Cardiac fibroblast (primary cell): ENCODE measurements at places on chromosomes 2 and 18.

- peak; percentile 80 for DNase-seq
Measured at GRCh38 chr2:75047992-75048625, 89.7 kb downstream of the POLE4 start.

DNA sequence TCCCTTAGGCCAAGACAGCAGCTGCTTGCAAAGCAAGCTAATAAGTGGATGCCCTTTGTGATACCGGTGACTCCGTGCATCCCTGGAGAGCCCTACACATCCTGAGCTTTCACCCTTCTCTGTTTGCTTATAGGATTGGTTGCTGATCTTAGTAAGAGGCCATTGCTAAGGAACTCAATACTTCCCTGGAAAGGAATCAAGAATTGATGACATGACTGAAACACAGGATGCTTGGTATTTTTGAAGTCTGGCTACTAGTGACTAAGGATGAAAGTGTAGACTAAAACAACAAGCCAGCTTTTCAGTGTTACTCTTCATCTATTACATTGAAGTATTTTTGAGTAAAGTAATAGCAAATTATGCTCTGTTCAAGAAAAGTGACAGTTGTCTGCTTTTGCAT, 123.0 kb upstream of the SERPINE2 start:
- DNase-seq, result peak; percentile 88

GRCh38 chr2:168165397-168165796, 82.0 kb downstream of the STK39 start:
- peak; percentile 38 for DNase-seq

- DNase-seq, result peak; percentile 3
Measured at GRCh38 chr2:127293386-127293747, 577 bp downstream of the ERCC3 start.

DNA sequence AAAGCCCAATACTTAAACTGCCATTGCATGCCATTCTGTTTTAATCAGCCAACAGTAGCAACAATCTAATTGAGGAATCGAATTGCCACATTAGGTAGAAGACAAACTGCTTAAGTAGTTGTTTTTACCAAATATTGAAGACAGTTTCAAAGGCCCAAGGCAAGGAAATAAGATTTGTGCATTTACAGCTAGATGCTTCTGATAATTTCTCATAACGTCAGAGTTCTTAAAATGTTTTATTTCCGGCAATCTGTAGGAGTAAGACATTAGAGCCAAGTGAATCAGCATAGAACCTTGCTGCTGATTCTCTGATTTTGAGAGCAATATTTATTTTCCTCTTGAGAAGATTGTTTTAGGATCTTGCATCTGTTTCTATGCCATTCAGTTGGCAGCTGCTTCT, 174.3 kb downstream of the RBM43 start:
- no peak for DNase-seq

DNA sequence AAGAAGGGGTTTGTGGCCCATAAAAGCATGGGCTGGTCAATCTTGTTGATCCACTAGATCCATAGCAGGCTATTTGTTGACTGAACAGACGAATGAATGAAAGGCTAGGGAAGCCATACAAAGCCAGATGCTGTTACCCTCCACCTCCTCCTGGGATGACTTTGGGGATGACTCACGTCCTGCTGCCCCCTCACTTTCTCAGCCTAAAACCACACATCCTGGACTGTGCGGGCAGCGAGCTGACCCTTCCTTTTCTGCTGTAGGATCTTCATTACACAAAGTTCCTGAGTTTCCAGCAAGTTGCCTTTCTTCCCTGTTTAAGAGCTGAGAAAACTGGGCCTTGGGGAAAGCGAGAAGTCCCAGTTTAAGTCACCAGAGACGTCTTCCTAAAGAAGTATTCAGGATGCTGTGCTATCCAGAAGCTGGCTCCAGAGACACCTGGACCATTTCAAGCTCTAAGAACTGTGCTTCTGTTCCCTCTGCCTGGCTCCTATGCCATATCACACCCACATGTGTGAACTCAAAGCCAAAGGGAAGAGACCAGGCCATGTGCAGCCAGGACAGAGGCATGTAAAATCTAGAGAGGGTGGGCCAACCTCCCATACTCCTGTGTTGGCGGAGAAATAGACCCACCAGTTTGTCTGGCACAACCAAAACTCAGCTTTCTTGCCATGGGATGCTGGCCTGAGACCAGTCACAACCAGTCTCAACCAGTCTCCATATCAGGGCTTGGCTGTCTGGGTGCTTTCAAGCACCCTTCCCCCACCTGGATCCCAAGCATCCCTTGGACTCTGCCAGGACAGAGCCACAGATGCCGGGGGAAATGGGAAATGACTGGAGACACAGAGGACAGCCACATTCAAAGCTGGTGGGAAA, 4.7 kb upstream of the SLC20A1 start:
- peak; percentile 88 for DNase-seq

DNA sequence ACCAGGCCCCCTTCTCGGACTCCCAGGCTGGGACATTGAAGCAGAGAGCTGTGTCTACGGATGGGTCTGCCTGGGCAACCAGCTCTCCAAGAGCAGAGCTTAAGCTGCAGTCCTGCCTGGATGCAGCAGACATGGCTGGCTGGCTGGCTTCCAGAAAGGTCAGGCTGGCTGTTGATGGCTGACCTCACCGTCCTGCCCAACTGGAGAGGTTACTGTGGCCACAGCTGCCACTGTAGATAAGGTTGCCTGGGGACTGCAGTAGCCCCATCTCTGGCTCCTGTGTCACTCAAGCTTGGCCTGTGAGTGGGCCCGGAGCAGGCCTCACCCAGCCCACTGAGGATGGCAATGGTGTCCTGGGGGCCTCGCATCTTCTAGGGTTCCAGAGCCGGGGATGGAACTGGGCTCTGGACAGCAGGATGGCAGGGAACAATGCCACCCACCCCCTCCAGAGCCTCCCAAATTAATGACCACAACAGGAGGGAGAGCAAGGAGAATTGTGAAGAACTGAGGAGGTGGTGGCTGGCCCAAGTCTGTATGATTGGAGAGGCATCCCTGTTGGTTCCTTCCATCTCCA, 37.0 kb upstream of the FOSL2 start:
- no peak for DNase-seq

- no peak for DNase-seq
Measured at GRCh38 chr2:239689985-239690384, 289.2 kb upstream of the HDAC4 start.

- DNase-seq, result no peak
Measured at GRCh38 chr2:24477229-24477628, 13.8 kb upstream of the NCOA1 start.

DNA sequence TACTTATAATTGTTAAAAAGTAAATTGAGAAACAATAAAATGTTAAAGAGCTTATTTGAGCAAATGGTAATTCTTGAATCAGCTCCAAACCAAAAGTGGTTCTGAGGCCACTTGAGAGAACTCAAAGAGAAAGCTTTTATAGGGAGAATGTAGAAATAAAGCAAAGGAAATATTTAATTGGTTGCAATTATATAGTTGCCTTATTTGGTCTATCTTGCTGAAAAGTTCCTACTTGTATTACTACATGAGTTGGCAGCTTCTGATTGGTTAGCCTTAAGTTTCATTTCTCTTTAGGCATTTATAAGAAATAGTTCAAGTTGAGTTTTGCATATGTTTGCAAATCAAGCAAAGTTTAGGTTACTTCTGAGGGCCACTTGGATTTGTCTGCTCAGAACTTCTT, 38.1 kb downstream of the SCN2A start:
- peak; percentile 19 for DNase-seq

GRCh38 chr2:55420439-55420725, 726 bp upstream of the CCDC88A start:
- no peak for DNase-seq

- no peak for DNase-seq
Measured at GRCh38 chr2:240134956-240135520, 1.1 kb downstream of the COPS9 start.

DNA sequence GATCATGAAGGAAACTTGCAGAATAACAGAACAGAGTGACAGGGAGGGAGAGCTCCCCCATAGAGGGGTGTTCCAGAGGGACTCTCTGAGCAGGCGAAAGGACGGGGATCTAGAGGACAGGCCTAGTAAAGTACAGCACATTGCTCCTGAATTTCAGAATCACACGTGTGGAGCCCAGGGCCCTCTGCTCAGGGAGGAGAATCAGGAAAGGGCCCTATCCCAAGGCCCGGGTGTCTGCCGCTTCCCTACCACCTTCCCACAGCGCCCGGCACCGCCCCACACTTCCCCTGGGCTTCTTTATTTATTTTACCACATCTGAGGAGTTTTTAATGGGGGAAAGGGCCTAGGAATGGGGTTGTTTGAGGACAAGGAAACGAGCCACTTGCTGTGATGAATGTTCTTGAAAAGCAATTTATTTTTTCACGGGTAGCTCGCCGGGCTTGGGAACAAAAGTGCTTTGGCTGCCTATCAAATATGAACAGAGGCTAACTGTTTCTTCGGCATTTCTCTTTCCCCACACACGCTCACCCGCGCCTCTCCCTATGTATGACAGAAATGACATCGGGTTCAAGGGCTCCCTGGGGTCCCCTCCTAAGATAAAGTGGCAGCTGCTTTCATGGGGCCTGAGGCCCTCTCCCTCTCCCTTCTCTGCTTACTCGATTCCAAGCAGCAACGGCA, 79.3 kb upstream of the GLI2 start:
- DNase-seq, result no peak

- peak; percentile 48 for DNase-seq
Measured at GRCh38 chr2:9739531-9739964, 103.7 kb upstream of the TAF1B start.

DNA sequence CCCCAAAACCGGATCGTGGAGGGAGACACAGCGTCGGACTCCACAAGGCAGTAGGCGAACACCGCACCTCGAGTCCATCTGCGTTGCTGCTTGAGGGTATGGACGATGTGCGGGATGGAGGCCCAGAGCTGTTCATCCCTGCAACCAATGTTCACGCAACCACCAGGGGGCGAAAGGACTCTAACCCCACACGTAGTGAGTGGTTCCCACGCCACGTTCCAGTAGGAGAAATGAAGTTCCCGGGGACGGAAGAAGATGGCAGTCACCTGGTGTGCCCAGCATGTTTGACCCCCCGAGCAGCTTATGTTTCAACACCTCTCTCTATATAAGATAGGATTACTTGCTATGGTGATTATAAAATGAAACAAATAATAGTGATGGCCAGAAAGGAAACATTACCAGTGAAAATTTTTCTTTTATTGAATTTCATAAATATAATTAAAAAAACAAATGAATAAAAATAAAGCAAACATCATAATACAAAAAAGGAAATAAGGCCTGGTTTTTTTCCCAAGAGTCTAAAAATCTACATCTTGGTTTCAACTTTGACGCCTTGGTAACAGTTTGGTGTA, 184.3 kb downstream of the SH3BP4 start:
- DNase-seq, result peak; percentile 87
